ENCODE measurements at places on chromosomes 16 and 17.

GRCh38 chr16:75535901-75536300 is at the start of gene CHST5:
Gene CHST5 (minus strand): TSS chr16:75536108. CDS start chr16:75530384, 5,724 bp downstream.
- no peak for DNase-seq

DNA sequence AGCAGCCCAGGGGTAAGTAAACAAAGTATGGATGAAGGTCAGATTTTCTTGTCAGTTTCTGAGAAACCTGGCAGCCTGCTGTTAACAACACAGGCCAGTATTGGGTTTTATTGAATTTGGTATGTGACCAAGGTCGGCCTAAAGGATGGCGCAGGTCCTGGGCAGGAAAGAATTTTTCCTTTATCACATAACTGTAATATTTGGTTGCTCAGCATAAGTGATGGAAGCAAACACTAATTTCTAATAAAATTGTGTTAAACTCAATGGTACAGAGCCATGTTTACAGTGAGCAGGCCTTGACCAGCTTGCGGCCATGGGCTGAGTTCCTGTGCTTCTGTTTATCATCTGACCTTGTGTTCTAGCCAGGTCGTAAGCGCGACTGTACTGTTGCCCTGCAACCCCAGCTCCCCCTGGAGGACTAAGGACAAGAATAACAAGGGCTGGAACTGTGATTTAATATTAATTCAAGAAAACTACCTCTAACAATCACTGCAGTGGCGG is 10.5 kb downstream of the POLDIP2 start:
- DNase-seq, result no peak

DNA sequence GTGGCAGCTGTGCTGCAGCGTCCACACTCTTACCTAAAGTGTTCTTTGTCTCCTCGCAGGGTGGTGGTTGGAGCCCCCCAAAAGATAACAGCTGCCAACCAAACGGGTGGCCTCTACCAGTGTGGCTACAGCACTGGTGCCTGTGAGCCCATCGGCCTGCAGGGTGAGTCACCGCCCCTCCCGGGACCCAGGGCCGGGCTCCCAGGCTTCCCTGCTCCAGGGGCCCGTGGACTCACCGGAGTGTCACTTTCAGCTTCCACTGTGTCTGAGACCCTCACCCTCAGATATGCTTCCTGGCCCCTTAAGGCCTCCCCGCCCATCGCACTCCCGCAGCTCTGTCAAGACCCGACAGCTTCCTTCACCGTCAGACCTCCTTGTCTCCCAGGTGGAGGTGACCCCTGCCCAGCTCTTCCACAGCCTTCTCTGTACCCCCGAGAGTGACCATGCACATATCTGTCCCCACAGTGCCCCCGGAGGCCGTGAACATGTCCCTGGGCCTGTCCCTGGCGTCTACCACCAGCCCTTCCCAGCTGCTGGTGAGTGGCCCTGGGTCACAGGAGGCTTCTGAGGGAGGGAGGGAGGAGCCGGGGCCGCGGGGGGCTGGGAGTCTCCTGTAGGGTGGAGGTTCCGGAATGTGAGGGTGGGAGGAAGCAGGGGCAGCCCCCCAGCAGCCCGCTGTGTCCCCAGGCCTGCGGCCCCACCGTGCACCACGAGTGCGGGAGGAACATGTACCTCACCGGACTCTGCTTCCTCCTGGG is 1.8 kb downstream of the ITGAX start:
- no peak for DNase-seq

GRCh38 chr16:49664221-49665215 is 191.4 kb downstream of the ZNF423 start:
- no peak for DNase-seq

GRCh38 chr17:34837876-34838478 is 123.3 kb downstream of the CCT6B start:
- DNase-seq, result no peak

DNA sequence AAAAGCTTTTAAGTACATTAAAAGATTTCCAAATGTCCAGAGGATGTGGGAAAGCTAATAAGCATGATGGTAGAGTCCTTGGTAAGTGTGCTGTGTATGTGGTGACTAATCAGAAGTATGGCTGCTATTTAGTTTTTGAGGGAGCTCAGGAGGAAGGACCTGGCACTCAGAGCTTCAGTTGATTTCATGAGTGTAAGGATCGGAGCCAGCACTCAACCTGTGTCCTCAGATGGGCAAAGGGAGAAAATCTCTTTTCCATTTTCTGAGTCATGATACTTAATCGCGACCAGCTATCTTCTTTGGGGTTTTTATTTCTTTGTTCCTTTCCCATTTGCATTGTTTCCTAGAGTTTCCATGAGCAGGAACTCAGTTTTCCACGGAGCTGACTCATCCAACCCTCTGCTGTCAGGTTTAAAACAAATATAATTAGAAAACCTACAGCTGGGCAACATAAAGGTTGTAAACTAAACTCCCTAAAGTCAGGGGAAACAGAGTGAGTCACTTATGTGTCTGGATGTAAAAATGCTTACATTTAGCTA is 125.4 kb downstream of the MAP2K6 start:
- DNase-seq, result no peak

DNA sequence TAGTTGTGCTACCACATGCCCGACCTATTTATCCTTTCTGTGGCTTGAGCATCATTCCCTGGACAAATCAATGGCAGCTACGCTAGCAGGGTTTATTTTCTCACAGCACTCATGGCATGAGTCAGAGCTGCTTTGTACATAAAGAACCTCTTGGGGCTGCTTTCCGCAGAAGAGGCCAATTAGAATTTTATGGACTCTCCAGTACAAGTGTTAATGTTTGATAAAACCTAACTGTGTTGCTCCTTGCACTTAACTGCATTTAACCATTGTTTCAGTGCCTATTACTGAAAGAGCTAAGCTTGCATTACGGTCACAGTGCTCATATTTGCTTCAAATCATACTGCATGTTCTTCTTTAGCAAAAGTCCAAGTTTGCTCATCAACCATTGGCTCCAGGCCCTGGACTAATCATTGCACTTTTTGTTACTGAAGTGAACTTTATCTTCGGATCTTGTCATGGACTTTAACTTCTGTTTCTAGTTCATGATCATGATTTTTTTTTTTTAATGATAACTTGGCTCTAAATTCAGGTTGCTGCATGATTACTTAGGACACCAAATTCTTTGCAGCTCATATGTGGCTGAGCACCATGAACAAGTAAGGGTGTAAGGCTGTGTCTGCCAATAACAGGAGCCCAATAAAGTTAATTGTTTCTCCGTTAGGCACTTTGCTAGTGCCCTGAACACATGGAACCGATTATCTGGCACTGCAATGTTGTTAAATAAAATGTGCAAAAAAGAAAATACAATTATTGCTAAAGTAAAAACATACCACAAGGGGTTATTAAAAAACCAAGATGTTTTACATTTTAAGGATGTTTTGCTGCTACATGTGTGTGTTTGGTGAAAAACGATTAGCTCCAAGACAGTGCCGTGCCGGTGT is 492.2 kb downstream of the KCNJ2 start:
- DNase-seq, result no peak

- DNase-seq, result no peak
Measured at GRCh38 chr16:11212798-11213196, 43.2 kb downstream of the SOCS1 start.

GRCh38 chr17:81578561-81579225 is 26.5 kb upstream of the FAAP100 start:
- no peak for DNase-seq

GRCh38 chr17:37830151-37830993 is 85.5 kb upstream of the HNF1B start:
- no peak for DNase-seq

- DNase-seq, result no peak
Measured at GRCh38 chr17:78789663-78790181, 7.6 kb upstream of the CYTH1 start.

DNA sequence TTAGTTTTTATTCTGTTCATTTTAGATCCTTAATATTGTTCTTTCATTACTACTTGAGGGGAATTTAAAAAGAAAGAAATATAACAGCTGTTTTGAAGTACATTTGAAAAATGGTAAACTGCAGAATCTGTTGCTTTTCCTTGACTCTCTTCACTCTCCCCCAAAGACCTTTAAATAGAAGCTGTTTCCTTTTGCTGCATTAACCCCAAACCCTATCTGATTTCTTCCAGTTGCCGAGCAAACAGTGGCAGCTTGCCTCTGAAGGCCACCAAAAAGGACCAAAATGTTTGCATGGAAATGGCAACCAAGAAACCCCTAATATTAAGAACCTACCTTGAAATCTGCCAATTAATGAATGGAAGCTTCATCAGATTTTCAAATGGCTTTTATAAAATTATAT is 37.1 kb downstream of the PRKCA start:
- no peak for DNase-seq

- DNase-seq, result no peak
Measured at GRCh38 chr17:68346448-68346847, 55.2 kb downstream of the ARSG start.

DNA sequence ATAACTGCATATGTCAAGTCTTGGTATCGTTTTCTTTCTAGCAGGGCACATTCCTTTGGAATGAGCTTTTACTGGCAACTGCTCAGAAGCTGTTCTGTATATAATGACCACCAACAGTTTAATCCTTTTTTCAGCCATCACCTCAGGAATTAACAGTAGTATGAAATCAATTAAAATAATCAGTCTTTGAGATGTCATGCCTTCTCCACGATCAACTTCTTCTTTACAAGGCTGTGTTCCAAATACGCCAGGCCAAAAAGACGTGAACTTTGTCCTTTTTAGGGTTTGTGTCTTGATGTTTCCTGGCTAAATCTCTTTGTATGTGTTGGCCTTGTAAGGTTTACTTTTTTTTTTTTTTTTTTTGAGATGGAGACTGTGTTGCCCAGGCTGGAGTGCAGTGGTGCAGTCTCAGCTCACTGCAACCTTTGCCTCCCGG is 54.9 kb downstream of the ABCC1 start:
- no peak for DNase-seq

DNA sequence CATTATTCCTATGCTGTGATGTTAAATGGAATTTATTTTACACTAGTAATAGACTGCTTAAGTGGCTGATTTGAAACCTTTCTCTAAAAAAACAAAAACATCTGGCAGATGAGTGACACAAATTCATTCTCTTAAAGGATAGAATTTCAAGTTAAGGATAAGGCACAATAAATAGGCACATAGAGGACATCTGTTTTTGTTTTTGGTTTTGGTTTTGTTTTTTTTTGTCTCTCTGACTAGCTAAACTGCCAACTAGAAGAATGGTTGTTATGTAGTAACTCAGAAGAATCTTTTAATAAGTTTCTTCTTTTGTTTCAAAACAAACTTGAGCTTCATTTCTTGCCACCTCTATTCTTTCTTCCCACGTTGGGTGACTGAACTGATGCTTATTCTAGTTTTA is 5.1 kb upstream of the VPS4A start:
- no peak for DNase-seq

GRCh38 chr16:54266363-54266955 is 20.1 kb downstream of the IRX3 start:
- DNase-seq, result no peak

Data from iPS DF 19.7 (cell line).